ENCODE measurements at places on chromosomes 13 and 19. TPM values are rescaled to one million over a fixed set of nuclear protein-coding genes. Genes with fewer than 3 reads are reported as not detected.
A peak's percentile ranks its signal among the peaks of the same experiment; 100 is the strongest.

ZNF135 gene
- polyA plus RNA-seq, result 6.3 TPM

CNN2 gene
- polyA plus RNA-seq, result 315 TPM

CCDC8 gene
- 6.9 TPM for polyA plus RNA-seq

NCAN gene
- not detected for polyA plus RNA-seq

DCT gene
- not detected for polyA plus RNA-seq

GJB6 gene
- not detected for polyA plus RNA-seq

- no peak for DNase-seq
These were observed 19.9 kb downstream of the GAS6 start for GRCh38 chr13:113843864-113844556.

- no peak for DNase-seq
These were observed 152.9 kb downstream of the SIPA1L3 start for GRCh38 chr19:38059897-38060296.

DNA sequence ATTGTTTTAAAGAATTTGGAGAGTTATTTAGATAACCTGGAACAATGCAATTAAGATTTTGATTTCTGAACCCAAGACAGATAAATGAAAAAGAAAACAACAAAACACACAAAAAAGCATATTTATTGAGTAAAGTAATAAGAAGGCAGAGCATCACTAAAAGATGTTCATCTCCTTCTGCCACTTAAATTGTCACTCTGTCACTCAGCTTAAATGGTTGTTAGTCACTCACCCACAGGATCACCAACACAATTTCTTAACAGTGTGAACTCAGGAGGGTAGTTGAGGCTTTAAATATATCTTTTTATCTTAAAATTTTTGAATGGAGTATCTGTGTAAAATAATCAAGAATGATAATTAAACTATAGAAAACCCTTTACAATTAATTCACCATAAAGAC, 1215.5 kb upstream of the PCDH20 start:
- DNase-seq, result no peak

DNA sequence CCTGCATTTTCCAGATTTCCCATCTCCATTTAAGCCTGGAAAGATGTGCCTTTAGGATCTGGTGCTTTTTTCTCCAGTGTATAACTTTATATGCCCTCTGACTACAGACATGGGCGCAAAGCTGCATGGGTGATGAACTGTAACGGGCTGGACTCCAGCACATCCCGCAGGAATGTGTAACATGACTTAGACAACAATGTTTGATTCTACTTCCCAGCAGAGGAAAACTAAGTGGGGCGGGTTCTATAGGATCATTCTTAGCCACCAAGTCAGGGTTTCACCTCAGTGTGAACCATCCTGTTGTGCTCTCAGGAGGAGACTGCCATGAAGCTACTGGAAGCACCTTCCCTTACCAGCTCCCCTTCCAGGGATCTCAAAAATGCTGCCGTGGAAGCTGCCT, 93.2 kb upstream of the SERP2 start:
- no peak for DNase-seq

DNA sequence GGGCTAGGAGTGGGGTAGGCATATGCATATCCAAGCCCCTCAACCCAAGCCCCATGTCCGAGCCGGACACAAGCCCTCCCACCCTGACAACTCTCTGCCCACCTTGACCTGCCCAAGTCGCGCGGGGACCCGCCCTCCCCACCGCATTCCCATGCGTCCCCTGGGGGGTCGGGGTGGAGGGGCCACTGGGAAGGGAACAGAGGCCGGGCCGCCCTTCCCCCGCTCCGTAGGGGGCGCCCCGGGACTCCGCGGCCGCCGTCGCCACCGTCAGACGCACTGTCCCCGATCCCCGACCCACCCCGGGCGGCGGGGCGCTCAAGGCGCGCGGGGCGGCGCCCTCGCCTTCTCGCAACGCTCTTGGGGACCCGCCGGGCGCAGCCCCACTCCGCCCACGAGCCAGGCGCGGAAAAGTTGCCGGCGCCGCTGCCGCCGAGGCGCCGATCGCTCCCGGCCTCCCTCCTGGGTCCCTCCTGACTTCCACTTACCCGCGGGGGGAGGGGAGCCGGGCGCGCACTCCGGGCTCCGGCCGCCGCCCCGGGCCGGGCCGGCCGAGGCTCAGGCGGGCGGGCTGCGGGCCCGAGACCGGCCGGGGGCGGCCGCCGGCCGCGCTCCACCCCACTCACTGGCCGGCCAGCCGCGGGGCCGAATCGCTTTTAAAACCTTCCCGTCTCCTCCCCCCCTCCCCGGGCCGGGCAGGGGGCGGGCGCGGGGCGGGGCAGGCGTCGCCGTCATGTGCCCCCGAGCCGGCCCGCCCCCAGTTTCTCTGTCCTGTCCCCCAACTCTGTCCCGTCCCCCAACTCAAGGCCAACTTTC, 34.4 kb upstream of the NANOS3 start:
- no peak for DNase-seq

GRCh38 chr13:111980146-111980929, 86.6 kb upstream of the SOX1 start:
- no peak for DNase-seq

GRCh38 chr13:112054616-112055015, 12.3 kb upstream of the SOX1 start:
- DNase-seq, result no peak

- DNase-seq, result no peak
These were observed 23.4 kb downstream of the SIPA1L3 start for GRCh38 chr19:37930416-37930815.

DNA sequence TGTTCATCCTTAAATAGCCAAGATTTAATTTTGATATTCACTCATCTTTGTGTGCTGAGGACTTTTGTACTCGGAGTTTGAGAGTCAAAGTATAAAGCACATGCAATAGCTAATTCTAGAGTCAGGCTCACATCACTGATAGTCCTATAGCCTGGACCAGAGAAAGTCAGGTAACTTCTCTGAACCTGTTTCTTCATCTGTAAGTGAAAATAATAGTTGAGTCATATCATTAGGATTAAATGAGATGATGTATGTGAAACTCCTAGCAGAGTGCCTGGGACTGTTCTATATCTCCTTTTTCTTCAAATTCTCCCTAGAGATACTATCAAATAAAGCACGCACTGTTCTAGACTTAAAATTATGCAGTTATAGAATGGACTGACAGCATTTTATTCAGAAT, 9.0 kb downstream of the CHAMP1 start:
- no peak for DNase-seq

DNA sequence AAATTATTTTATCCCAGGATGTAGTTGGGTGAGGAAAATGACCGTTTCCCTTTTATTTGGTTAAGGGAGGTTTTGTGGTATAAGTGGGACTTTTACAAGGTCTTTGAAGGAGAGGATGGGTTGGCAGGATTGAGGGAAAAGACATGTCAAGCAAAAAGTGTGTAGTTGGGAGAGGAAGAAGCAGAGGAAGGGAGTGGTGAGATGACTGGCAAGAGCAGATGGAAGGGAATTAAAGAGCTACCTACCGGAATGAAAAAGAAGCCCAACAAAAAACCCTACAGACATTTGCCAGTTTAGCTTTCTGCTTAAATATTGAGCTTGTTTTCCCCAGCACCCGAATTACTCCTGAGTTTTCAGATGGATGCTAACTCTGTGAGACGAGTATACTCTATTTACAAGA, 19.6 kb downstream of the FRY start:
- DNase-seq, result no peak

- no peak for DNase-seq
These were observed 12.8 kb upstream of the DHRS12 start for GRCh38 chr13:51816604-51817249.

- no peak for DNase-seq
These were observed 648.0 kb downstream of the DACH1 start for GRCh38 chr13:71218960-71219359.

DNA sequence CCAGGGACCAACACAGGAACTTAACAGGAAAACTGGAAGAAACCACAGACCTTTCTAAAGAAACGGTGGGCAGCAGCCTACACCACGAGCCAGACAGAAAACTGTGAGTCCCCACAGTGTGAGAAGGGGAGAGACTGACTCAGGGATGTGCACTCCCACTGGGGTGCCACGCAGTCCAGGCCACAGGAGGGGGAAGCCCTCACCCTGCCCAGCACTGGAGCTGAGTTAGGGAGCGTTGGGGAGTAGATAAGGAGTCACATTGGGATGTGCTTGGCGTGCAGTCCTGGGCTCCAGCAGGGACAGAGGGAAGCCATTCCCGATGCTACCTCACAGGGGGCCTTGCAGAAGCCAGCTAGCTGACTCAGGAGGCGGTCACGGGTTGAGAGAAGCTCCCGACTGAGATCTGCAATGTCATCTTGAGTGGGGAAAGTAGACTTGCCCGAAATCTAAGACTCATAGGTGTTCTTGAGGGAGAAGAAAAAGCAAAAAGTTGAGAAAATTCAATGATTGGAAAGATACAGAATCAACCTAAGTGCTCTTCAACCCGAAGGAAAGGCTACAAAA, 17.3 kb downstream of the SIGLEC8 start:
- DNase-seq, result no peak

DNA sequence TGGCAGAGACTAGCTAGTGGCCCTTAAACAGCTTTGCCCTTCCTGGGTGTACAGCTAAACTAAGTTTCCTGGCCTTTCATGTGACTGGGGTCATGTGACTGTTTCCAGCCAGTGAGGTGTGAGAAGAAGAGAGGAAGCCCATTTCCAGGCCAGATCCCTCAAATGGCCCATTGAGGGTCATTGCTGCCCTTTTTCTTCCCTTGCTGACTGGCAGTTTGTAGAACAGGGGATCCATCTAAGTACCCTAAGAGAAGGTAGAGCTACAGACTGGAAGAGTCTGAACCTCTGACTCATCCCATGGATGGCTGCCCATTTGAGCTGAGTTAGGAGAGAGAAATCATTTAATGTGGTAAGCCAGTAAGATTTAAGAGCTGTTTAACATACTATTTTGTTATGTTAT, 2.8 kb downstream of the SWSAP1 start:
- DNase-seq, result peak; percentile 74

DNA sequence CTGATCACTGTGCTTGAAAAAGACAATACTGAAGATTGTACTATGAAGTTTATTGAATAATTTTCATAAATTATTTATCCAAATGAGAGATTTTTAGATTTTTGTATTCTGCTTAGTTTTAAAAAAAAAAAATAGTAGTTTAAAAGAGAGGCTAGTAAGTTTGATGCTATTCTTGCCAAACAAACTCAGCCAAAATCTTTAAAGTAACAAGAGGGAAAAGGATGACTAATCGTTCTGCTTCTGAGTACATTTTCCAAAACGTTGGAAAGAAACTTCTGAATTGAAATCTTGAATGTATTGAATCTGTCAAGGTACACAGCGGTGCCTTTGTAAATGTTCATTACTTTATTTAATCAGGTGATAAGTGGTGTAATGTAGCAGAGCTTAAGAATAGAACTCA, 34.4 kb downstream of the NUP58 start:
- DNase-seq, result no peak

DNA sequence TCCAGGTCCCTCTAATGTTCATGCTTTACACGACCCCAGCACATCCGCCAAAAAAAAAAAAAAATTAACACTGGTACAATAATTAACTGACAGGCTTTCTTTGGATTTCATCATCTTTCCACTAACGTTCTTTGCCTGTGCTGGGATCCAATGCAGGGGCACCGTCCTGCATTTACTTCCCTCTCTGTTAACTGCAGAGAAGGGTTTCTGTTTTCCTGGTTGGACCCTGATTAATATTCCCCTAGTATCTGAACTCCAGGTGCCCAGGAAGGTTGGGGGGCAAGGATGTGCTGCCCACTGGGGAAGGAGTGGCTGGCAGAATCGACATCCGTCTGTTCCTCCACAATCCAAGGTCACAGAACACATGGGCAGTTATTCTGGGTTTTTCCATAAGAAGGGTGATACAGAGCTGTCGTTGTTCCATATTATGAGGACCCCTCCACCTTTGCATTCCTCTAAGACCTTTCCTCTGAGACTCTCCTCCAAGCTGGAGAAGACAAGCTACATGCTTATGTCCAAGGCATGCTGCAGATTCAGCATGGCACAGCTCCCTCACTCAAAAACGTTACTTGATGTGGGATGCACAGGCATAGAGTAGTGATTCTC, 4.5 kb upstream of the LAIR1 start:
- DNase-seq, result no peak

DNA sequence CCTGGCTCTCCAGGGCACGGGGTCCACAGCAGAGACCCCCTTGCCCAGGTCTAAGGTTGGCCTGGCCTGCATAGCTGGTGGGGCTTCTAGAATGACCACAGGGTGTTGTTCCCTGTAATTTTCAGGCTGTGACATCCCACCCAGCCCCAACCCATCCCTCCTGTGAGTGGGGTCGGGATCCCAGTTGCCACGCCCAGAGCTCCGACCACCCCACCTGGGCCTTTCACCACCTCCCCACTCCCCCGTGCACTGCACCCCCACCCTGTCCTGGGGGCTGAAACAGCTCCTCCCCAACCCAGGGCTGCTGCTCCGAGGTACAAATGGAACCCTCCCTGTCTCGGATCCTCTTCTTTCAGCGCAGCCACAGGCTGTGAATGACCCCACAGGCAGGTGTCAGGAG, 8.4 kb upstream of the SLC7A10 start:
- no peak for DNase-seq

DNA sequence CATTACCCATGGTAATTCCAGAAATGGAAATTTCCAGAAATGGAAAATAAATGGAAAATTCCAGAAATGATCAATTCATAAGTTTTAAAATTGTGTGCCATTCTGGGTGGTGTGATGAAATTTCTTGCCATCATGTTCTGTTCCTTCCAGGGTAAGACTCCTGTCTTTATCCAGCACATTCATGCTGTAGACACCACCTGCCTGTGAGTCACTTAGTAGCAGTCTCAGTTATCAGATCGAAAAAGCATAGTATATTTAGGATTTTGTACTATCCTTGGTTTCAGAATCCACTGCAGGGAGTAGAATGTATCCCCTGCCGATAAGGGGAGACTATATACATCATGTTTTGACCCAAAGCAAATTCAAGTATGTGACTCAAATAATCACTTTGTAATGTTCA, 26.7 kb upstream of the CSNK1A1L start:
- DNase-seq, result no peak

GRCh38 chr13:80139196-80139595, 201.7 kb downstream of the SPRY2 start:
- DNase-seq, result no peak

DNA sequence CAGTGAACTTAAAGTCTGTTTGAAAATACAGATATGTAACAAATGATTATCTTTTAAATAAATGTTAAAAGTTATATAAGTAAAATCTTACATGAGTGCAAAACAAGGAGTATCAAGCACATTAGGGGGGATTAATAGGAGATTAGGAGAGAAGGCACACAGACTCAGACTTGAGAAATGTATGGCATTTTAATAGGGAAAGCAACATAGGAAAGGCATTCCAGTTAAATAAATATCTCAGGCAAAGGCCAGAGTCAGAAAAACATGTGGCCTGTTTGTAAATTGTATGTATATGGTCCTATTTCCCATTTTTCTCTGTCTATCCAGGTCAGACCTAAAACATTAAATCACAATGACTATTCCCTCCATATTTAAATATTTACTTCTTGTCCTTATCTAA, 462.7 kb downstream of the GPC6 start:
- DNase-seq, result peak; percentile 34

DNA sequence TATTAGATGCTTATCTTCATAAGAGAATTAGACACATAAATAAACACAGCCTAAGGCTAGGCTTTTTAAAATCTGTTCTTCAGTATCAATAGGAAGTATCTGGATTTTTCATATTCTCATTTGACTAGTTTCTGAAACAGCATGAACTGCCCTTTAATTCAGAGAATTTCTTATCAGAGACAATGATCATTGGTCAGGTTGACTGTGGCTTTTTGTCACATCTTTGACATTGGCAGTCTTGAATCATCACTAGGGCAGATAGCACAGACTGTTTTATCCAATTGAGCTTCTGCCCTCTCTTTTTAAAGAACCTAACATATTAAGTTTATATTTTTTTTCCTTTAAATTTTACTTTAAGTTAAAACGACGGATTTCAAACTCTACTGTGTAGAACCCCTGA, 59.6 kb downstream of the DPY19L3 start:
- no peak for DNase-seq

- DNase-seq, result no peak
These were observed 108.5 kb upstream of the GPC6 start for GRCh38 chr13:93118081-93118615.

All from BJ (cell line).